Stimulated activated CD4-positive, alpha-beta T cell treated with anti-CD3 and anti-CD28 coated beads, Interleukin-12 subunit alpha, Interleukin-12 subunit beta, amount 100 ng/mL, for 48 hours (primary cell): ENCODE measurements at places on chromosomes 12 and 14.
A peak's percentile ranks its signal among the peaks of the same experiment; 100 is the strongest.

GRCh38 chr12:126038434-126038833, 973.2 kb downstream of the AACS start:
- no peak for DNase-seq

DNA sequence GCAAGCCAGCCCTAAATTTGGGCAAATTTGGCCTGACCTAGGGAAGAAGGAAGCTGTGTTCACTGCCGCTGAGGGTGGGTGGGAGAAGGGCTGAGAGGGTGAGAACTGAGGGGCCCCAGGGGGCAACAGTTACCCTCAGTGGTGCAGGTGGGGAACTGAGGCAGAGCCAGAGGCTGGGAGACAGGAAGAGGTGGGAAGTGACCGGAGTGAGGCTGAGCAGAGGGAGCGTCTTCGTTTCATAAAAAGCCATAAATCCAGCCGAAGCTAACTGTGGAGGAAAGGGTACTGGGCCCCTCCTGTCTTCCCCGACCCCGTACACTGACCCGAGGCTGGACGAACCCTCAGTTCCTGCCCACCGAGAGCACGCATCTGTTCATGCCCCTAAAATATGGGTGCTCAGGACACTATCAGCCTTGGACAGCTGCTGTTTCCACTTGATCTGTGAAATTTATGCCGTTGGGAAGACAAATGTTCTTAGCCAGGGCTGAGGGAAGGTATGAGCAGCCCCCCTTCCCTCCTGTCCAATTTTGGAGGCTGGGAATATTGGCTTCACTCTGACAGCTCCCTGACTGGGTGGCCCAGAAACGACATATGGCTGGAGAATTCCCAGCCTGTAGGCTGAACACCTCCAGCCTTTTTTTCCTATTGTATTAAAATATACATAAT, 116.5 kb downstream of the KIF26A start:
- DNase-seq, result no peak

DNA sequence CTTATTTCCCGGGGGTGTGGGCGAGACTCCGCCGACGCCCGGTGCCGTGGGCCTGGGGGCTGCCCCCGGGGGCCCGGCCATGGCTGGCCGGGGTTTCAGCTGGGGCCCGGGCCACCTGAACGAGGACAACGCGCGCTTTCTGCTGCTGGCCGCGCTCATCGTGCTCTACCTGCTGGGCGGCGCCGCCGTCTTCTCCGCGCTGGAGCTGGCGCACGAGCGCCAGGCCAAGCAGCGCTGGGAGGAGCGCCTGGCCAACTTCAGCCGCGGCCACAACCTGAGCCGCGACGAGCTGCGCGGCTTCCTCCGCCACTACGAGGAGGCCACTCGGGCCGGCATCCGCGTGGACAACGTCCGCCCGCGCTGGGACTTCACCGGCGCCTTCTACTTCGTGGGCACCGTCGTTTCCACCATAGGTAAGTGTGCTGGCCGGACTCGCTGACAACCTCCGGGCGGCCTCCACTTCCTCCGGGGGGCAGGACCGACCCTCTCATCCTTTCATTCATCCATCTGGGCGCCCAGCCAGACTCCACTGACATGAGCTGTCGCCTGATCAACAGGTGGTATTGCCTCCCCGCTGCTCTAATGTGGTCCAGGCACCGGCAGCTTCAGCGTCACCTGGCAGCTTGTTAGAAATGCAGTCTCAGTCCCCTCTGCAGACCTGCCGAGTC, 467 bp downstream of the KCNK13 start:
- no peak for DNase-seq

DNA sequence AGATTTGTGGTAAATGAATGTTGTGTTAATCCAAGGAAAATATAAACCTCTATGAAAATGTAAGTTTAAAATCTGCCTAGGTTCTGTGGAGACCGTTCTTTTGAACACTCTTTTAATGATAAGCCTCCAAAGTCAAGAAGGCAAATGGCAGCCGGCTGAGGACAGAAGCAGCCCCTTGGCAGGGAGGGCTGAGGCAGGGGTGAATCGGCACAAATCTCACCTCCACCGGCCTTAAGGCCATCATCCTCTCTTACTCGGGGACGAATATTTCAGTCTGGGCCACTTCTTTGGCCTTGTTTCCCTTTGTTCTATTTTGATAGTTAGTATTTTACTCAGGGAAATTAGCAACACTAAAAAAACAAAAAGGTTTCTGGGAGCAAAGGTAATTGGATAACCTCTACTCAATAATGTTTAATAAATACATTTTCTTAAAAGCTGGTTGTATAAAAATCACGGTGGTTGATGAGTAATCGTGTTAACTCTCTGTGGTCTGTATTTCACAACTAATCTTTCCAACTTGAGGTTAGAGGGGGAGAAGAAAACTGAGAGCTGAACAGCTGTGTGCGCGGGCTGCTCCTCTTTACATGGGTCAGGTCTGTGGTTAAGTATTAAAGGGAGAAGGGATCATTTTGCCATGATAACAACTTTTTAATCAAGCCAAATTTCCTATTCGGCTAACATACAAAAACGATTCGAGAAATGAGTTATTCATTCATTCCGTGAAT, 18.6 kb downstream of the LGMN start:
- no peak for DNase-seq

DNA sequence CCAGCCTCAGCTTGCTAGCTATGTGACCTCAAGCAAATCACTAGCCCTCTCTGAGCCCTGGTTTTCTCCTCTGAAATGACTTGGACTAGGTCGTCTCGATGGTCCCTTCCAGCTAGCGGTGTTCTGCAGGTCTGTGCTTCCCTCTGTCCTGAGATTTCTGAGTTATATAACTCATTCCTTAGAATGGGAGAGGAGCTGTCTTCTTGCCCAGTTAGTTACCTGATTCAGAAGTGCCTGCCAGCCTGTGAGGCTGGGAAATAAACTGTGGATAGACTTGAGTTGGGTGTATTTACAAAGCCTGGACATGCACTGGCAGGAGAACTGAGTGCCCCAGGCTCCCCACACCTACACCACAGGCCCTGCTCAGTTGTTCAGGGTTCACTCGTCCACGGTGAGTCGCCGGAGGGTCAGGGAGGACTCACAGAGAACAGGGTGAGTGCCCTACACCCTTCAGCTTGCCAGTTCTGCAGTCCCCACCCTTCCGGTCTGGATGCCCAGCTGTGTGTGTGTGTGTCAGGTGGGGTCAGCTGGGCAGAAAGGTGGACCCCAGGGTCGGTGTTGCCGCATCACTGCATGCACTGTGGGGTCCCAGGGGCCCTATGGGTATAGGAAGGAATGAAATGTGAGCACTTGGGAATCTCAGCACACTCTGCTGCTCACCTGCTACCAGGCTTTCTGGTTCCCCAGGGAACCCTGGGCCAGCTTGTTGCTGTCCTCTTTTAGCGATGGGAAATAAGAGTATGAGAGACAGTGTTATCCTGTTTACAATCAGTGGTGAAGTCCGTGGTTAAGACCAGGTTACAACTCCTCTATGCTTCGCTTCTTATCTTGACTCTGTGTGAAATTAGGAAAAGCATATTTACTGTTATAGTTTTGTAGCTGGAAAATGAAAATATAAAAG, 348.2 kb downstream of the DPF3 start:
- no peak for DNase-seq

DNA sequence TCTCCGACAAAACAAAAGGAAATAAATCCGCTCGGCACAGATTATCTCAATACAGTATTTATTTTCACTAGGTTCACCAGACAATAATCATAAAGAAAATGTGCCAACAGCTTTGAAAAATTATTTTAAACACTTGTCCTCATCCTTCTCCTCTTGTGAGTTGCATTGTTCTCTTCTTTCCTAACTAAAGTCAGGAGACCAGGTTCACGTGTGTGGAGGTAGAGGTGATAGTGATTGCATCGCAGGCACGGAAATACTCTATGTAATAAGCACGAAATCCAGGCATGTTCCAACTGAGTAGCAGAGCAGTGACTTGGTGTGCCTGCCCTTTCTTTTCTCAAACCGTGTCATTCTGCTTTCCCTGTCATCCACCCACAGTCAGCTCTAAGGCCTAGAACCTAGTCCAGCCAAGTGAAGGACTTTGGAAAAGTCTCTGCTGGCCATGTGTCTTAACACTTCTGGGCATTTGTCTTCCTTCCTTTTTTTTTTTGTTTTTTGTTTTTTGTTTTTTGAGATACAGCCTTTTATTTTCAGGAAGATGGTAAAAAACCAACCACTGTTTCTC, 939 bp upstream of the SEL1L start:
- no peak for DNase-seq

- DNase-seq, result no peak
Measured at GRCh38 chr12:90020014-90020413, 311.4 kb upstream of the ATP2B1 start.

DNA sequence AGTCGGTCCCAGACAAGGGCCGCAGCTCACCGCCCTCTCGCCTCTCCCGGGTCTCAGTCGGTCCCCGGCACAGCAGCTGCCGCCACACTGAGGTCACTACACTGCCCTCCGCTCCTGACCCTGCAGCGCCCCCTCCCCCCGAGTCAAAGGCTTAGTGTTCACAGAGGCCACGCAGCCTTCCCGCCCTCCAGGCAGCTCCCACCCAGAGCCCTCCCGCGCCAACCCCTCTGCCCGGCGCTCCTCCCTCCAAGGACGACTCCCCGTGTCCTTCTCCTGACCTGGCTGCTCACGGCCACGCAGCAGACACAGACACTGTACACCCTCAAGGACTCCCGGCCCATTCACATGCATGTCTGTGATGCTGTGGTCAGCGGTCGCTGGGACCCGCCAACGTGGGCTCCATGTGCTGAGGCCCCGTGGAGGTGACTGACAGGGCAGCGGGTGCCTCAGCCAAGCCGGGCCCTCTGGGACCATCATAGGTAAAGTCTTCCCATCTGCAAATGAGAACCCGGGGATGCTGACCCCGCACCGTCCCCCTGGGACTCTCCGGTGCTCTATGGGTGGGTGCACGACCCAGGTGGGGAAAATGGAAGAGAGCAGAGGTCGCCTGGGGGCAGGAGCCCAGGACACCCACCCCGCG, 16.3 kb upstream of the GALNT9 start:
- no peak for DNase-seq

DNA sequence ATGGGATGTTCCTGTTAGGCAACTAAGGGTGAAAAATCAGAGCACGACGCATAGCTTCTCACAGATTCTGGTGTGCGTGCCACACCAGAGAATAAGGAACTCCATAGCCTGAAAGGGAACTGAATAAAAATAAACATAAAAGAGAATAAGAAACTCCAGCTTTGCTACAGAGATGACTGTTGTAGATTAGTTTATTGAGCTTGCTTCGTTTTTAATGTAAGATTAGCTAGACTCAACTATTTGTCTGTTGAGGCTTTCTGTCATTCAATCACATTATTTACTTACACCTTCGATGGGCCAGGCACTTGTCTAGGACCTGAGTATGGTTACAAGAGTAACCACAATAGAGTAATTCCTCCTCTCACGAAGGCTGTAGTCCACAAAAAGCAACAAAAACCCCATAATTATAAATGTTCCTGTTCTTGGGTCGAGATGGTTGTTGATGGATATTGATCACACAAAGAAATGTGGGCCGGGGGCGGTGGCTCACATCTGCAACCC, 807 bp upstream of the ZCCHC8 start:
- no peak for DNase-seq

GRCh38 chr12:102543494-102544485, 63.4 kb upstream of the IGF1 start:
- no peak for DNase-seq

GRCh38 chr14:71238835-71239234, 331.6 kb downstream of the PCNX1 start:
- DNase-seq, result no peak

DNA sequence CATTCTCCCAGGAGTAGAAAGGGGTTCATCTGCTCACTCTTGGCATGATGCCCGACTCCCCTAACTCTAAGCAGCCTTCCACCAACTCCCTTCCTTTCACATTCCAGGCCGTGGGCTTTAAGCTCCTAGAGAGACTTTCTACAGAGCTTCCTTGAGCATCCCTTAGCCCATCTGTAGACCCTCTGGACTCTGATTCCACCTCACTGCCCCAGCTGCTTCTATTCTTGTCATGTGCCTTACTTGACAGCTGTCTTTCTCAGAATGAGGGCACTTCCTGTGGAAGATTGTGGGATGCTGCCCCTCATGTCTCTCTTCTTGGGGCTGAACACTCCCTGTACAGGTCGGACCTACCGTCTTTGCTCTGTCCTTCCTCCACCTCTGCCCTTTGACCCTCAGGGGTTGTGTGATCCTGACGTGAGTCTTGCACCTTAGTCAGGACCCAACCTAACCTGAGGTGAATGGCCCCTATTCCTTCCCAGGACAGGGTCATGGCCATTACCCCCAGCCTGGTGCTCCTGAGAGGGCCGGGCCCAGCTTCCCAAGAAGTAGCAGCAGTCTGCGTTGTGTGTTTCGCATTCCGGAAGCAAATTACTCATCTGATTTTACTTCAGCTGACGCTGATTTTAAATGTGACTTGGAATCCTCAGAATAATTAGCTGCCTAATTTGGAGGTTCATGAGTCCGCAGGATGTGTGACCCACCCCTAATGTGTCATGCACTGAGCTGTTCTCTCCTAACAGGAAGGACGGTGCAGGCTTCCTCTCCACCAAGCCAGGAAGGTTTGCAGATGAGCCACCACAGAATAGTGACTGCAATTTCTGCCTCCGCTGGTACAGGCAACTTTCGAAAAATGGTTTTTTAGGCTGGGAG, 2.7 kb upstream of the GALNT6 start:
- DNase-seq, result peak; percentile 36

DNA sequence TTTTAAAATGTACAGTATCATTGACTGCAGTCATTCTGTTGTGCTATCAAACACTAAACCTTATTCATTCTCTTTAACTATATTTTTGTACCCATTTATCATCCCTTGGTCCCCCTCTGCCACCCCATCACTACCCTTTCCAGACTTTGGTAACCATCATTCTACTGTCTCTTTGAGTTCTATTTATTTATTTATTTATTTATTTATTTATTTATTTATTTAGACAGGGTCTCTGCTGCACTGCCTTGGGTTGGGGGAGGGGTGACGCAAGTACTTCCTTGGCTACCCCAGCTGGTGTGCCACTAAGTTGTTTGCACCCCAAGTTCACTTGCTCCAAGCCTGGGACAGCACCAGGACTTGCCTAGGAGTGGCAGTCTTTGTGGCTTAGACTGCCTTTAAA, 427.8 kb upstream of the NOVA1 start:
- no peak for DNase-seq

GRCh38 chr14:74712499-74713394, at the start of the genes AREL1 and FCF1:
AREL1 (minus strand) TSS chr14:74713080; CDS start chr14:74685615, 27,465 bp downstream.
FCF1 (plus strand) TSS chr14:74713144; CDS start chr14:74713198, 54 bp downstream.
- DNase-seq, result peak; percentile 63

DNA sequence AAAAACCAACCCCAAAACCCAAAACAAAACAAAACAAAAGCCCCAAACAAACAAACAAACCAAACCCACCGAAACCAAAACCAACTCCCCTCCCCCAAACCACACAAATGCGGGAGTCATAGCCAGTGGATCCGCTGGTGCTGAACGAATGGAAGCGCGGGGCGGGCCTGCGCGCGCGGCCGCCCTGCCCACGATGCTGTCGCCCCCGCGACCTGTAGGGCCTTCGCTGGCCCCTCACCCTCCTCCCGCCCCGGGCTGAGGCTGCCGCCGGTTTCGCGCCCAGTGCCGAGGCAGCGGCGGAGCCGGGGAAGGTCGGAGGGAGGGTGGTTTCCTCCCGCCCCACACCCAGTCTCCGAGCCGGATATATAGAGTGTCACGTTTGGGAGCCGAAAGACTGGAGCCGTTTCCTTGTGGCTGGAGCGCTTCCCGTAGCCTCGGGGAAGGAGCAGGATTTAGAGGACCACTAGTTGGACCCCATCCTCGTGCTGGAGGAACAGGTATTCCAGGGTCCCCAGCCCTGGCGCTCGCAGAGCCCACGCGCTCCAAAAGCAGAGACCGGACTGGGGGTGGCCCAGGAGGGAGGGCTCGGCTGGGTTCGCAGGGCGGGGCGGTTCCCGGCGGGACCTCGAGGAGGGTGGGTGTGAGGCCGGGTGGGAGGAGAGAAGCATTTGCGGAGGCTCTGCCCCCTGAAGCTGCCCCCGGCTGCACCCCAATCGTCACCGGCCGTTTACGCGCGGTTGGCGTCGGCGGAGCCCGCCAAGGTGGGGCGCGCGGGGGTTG, at the start of gene FAR2:
Gene FAR2 (plus strand): TSS at position 368 of the 780 bp plus-strand sequence. CDS start 121,172 bp downstream, outside the sequence.
- DNase-seq, result peak; percentile 45
